ENCODE measurements at places on chromosomes 13 and 19. TPM values are rescaled to one million over a fixed set of nuclear protein-coding genes. Genes with fewer than 3 reads are reported as not detected.

The EPSTI1 gene
- 14.6 TPM for total RNA-seq

The NKG7 gene
- total RNA-seq = 31.2 TPM

The SIGLEC8 gene
- total RNA-seq = 0.12 TPM

The STK24 gene
- 59.6 TPM for total RNA-seq

All from heart left ventricle (tissue), 16 donors.